ENCODE measurements at places on chromosomes 2 and 18. TPM values are rescaled to one million over a fixed set of nuclear protein-coding genes. Genes with fewer than 3 reads are reported as not detected.

LOXHD1 gene
- not detected for total RNA-seq

PRKAG3 gene
- total RNA-seq, result not detected

UCN gene
- 2.0 TPM for total RNA-seq

EPG5 gene
- 4.9 TPM for total RNA-seq

TPO gene
- total RNA-seq, result not detected

NXPH2 gene
- total RNA-seq, result not detected

Measured in A549 treated with ZK216348 at 1 μM for 4 hours (cell line).